ENCODE measurements at places on chromosomes 7 and 10.

GRCh38 chr7:92753614-92754013, 82.8 kb downstream of the CDK6 start:
- no peak for ATAC-seq

DNA sequence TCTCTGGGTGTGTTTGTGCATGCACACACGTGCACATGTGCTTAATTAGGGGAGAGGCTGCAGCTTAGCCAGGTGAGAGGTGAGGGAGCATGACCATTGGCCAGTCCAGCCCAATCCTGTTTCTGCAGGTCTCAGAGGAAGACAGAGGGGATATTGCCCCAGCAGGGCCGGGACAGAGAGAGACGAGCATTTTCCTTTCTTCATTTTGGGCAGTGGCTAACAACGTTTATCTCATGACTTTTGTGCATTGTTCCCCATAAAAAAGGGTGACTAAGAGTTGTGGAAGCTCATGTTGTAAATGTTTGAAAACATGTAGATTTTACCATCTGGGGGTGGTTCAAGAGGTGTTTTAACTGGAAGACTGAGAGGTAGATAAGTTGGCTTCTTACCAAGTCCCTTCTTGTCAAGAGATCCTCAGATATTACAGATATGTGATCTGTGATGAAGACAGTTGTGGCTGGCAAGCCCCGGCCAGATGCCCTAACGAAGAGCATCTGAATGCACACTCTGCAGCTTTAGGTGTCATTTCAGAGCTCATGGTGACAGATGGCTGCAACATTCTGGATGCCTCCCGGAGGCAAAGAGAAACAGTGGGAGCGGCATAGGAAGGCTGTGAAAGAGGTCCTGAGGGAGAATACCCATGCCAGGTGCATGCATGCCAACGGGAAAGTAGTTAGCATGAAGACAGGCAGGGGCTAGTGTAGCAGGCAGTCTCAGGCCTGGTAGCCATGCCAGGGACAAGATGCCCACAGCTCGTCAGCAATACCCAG, 16.7 kb upstream of the DMBT1 start:
- ATAC-seq, result no peak

DNA sequence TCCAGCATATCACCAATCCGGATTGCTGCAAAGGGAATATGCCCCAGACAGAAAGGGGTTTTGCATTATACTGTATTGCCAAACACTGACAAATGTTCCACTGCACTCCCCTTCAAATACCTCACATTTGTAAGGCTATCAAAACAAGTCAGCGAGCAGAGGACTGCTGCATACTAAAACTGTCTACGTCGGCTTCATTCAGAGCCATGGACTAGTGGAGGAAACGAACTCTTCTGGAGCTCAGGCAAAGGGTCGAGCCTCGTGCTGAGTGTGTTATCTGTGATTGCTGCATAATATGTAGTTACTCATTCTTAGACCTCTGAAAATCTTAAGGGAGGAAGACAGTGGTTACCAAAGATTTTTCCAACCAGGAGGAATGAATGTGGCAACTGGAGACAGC, 200.2 kb downstream of the DYNC1I1 start:
- no peak for ATAC-seq

DNA sequence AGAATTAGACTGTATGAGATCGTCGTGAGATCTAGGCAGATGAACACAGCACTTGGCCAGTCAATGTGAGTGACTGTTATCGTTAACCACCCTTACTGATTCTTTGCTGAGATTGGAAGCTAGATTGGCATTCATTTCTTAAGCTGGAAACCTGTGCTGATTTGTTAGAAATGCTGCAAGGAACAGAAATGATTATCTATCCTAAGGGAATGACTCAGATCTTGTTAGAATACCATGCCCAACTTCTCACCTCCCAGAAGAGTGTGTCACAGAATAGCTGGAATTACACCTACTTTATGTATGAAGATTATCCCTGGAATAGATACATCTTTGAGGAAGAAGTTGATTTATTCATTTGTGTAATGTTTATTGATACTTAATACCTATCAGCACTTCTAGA, 275.2 kb downstream of the AUTS2 start:
- no peak for ATAC-seq

DNA sequence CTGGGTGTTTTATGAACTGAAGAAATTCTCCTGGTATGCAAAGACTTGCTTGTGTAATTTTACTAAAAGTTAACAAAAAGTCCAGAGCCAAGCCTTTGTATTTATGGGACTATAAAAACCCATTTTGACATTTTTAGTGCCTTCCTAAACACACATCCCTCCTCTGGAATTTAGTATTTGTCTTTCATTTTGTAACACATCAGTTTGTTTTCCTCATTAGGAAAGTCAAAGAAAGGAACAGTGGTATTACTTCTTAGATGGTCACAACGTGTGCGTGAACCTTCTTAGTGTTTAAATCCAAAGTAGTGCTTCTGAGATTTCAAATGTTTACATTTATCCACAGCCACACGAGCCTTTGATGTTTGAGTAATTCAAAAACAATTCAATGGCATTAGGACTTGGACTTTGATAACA, 103.2 kb upstream of the TMEM106B start:
- ATAC-seq, result no peak

DNA sequence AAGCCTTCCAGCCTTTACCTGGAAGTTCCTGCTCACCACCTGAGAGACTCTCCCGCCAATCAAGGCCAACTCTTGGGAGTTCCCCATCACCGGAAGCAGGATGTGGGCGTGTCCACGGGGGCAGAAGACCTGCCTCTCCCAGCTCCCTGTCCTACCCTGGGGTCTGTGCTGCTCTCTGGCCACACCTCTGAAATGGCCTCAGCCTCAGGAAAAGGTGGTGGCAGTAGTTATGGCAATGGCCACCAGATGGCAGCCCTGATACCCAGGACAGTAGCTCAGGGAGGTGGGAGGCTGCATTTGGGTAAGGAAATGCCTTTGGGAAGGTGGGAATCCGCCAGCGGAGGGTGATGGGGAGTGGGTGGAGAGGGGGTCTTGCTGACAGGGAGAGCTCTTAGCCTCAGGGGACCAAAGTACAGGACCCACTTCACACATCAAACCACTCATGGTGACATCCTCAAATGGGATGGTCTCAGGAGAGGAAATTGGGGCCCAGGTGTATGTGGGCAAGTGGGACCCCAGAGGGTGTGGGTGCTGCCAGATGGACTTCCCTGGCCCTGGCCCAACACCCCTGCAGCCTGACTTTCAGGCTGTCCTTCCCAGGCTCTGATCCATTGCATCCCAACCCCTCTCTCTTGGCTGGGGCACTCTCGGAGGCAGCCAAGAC, 33.9 kb downstream of the KAZALD1 start:
- peak; percentile 85 for ATAC-seq

GRCh38 chr7:23207884-23208283, 26.0 kb downstream of the NUP42 start:
- no peak for ATAC-seq

GRCh38 chr7:80273327-80273726, 138.7 kb downstream of the GNAI1 start:
- no peak for ATAC-seq

DNA sequence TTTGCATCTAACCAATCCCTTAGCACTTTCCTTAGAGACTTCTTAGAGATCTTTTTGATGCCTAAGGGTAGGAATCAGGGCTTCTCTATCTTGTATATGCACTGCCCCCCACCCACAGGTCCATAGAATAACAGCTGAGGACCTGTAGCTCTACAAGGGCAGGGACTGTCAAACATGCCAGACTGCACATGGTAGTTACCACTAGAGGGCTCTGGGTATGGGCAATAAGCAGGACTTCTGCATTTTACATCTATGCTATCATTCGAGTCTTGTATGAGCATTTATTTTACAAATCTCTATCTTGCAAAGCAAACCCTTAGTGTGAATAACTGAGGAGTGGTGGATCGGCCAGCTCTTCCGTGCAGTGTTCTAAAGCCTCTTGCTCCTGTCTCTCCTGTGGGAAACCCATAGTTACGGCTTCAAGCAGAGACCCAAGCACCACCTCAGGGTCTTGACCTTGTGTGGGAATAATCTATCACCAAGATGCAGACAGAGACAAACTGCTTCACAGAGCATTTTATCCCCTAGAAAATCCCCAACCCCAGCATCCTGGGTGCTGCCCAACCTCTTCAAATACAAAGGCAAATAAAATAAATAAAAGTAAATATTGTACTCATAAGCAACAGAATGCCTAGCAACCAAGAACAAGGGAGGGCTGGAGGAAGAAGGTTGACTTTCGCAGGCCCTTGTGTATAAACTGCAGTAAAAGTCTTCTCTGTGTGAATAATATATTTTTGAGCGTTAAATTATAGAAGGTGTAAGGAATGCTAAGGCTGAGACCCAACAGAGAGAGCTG, 219.3 kb downstream of the WDR11 start:
- no peak for ATAC-seq

GRCh38 chr10:98424295-98425254, 9.6 kb upstream of the PYROXD2 start:
- no peak for ATAC-seq

- no peak for ATAC-seq
Observed at GRCh38 chr7:8389593-8390261, 43.7 kb upstream of the NXPH1 start.

DNA sequence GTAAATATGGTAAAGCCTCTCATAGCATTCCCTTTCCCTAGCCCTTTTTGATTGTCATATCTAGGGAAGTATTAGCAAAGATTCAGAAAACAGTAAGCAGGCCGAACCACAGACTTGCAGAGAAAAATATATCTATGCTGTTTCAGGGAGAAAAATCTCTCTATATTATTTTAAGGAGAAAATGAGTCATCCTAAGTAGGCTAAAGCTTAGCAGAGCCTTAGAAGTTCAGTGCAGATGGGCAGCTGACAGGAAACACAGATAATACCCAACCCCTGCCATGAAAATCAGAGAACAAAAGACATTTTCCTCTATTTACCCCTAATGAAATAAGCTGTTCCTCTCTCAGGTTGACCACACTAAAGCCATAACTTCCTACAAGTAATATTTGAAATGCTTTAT, 16.5 kb downstream of the C1QL3 start:
- no peak for ATAC-seq

DNA sequence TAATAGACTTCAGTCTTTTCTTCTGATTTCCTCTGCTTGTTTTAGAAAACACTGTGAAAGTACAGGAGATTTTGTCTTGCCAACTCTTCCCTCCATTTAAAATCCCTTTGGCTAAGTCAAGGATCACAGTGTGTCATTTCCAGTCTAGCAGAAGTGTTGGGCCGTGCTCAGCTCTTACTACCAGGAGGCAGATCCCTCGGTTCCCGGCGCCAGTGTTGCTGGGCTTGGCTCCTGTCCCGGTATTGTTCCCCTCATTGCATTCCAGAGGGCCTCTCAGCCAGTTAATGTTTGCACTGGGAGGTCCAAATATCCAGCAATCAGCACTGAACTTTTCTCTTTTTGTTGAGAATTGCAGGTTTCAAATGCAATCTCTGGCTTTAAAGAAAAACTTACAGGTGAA, 612.1 kb upstream of the MGMT start:
- no peak for ATAC-seq

GRCh38 chr10:62113680-62114079, 155.0 kb downstream of the RTKN2 start:
- ATAC-seq, result peak; percentile 66

- no peak for ATAC-seq
Observed at GRCh38 chr7:154906736-154907355, 96.1 kb downstream of the PAXIP1 start.

GRCh38 chr7:158017111-158018097, 570.2 kb downstream of the PTPRN2 start:
- no peak for ATAC-seq

DNA sequence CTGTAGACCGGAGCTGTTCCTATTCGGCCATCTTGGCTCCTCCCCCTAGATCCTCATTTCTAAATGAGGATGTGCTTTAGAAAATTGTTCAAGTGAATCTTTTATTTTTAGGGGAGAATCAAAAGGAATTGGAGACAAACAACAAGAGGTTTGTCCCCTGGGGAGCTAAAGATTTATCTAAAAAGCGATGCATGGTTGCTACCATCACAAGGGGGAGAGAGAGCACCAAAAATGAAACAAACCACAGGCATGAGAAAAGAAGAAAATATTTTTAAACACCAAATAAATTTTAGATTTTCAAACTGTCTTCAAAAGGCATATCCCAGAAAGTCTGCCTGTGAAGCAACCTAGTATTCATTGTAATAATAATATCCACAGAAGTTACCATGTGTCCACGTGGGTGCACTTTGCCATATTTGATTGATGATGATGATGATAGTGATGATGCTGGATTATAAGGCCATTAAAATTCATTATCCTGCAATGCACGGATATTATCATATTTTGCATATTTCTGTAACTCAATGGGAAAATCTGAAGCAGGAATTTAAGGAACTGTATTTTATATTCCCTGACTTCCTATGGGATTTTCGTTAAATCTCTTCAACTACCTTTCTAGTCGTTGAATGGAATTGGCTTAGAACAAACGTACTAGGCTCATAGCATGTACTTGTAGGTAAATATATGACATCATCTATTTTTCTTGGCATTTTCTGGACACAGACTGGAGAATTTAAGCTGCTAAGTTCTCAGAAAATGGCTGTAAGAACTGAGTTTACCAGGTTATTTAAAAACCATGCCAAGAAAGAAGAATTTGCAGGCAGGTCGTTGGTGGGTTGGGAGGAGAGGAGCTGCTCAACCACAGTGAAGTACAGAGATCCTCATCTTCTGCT, 171.6 kb downstream of the WDR37 start:
- no peak for ATAC-seq

GRCh38 chr7:156096771-156097538, 284.7 kb upstream of the SHH start:
- no peak for ATAC-seq

DNA sequence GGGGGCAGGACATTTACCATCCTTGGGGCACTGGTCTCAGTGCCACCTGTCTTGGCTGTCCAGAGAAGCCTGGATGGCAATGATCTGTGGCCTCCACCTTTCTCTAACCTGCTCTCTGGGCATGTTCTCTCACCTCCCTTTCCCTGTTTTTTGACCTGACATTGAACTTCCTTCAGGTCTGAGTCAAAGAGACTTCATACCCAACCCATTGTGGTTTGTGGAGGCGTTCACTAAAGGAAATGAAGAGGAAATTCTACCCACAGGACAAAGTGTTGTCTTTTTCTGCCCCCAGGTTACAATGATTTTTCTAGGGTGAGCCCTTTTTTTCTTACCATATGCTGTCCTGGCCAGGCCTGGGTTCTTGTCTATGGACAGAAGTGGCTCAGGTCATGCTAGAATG, 76.6 kb downstream of the CYP26A1 start:
- ATAC-seq, result no peak

DNA sequence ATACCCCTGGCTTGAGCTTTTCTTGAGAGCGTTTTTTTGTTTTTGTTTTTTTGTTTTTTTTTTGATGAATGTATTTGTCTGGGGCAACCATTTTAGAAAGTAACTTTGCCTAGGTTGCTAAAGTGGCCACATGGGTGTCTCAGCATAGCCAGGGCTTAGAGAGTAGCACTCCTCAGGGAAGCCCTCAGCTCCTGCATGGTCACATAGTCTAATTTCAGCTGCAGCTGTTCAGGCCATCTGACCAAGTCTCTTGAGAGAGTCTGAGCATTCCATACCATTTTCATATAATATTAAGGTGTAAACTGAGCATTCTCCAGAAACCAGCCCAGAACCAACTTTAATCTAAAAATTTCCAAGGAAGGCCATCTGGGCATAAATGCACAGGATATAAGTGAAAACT, 186.4 kb downstream of the NPSR1 start:
- no peak for ATAC-seq

GRCh38 chr7:4789194-4790077, 14.0 kb downstream of the AP5Z1 start:
- ATAC-seq, result no peak

GRCh38 chr10:118908557-118909256, 120.8 kb upstream of the NANOS1 start:
- no peak for ATAC-seq

All from activated CD4-positive, CD25-positive, alpha-beta regulatory T cell treated with anti-CD3 and anti-CD28 coated beads, Interleukin-2, amount 50 U/mL, for 24 hours (primary cell).